ENCODE measurements at places on chromosomes 7 and 10.

GRCh38 chr7:85600395-85600794 lies 413.5 kb upstream of the SEMA3D start:
- no peak for DNase-seq

- DNase-seq = peak; percentile 49
These were observed at the start of gene VIM for GRCh38 chr10:17228091-17229015. TSS of gene VIM (plus strand) at chr10:17228241. CDS start at chr10:17229423, 1,182 bp downstream.

DNA sequence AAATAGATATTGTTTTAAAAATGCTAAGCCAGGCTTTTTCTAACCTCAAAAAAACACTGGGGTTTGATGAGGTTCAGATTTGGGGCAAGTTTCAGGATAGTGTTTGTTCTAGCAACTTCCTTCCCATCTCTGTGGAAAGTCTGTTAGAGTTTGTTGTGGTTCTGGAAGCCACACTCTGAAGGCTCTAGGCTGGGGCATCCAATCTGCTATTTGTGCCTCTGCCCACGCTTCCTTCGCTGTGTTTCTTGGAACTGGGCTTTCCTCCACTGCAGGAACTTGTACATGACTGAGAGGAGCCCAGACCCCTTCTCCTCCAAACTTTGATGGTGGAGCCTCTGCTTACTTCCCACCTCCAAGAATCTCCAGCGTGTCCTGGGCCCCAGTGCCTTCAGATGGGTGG lies 108.5 kb upstream of the SLC25A13 start:
- no peak for DNase-seq

DNA sequence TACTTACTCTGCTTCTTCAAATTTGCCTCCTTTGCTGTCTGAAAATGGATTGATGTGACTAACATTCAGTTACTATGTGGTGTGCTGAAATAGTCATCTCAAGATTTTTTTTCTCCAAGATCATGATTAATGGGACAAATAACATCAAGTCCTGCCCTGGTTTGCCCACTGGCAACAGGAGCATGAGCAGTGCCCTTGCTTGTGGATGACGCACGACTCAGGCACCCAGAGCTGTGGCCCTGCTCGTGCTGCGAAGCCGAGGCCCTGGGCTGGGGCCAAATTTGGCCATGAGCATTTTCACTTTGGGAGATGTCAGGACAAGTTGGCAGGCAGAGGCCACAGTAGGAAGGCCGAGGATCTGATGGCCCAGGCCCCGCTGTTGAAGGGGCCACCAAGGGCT lies 239.8 kb upstream of the IGFBP3 start:
- no peak for DNase-seq

- no peak for DNase-seq
These were observed 103.0 kb upstream of the KIF5B start for GRCh38 chr10:32159264-32159663.

DNA sequence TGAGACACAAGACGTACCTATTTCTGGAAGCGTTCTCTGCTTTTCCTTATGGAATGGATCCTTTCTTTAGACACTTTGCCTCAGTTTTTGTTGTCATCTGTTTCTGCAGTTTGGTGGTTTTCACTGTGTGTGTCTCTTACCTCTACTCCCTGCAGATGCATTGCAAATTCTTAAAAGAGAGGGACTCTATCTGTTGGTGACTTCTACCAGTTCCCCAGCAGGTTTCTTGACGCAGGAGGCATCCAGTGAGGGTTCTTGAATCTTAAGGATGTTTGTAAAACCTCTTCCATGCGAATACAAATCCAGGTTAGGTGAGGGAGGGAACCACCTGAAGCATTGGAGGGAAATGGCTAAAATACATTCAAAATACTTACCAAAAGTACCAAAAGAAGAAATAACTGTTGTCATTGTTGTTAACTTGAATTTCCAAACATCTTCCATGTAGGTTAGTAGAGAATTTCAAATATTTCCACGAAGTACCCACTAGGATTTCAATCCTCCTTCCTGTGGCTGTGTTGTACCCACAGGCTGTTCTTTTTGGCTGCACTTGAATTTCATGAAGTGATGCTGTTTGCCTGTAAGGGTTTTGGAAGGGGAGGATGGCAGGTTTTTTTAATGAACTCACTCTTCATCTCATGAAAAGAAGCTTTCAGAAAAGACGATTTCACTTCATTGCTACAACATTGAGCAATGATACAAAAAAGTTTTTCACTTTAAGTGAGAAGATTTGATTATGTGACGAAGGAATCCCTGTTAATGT lies 32.2 kb downstream of the PLXDC2 start:
- no peak for DNase-seq

DNA sequence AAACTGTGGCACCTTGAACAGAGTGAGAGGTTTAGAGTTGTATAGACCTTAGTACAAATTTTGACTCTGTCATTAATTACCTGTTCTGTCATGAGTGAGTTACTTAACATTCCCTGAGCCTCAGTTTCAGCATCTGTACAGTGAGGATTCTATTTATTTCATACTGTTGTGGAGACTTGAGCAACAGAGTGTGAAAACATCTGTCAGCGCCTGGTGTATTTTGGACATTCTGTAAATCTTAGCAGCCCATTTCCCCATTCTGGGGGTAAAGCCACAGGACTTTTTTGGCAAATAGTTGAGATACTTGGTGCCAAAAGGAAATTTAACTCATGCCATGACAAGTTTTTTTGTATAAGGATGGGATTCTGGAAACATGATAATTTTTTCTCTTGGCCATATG lies 94.8 kb downstream of the AUTS2 start:
- no peak for DNase-seq

DNA sequence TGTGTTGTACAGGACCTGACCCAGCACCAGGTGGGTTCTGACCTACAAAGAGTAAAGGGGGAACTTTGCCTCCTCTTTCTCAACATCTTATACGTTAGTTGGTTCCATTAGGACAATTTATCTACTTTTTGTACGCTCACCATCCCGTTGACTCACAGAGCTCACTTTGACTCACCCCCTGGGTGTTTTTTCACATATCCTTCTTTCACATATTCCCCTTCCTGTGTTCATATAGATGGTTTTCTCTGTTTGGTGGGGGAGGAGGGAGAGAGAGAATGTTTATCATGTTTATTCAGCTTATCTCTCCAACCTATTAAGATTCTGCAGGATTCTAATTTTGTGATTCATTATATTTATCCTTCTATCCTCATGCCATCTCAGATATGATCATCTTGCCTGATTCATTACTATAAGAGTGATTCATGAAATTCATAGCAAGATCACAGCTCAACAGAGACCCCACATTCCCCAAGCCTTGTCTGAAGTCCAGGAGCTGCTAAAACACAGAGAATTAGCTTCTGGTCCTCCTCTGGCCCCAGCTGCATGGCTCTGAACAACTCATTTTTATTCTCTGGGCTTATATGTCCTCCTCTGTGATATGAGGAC lies 37.2 kb downstream of the PRSS2 start:
- DNase-seq = no peak

- no peak for DNase-seq
These were observed 1.4 kb downstream of the ETV1 start for GRCh38 chr7:13988065-13988464.

- no peak for DNase-seq
These were observed 174.8 kb upstream of the KAT6B start for GRCh38 chr10:74651565-74651964.

DNA sequence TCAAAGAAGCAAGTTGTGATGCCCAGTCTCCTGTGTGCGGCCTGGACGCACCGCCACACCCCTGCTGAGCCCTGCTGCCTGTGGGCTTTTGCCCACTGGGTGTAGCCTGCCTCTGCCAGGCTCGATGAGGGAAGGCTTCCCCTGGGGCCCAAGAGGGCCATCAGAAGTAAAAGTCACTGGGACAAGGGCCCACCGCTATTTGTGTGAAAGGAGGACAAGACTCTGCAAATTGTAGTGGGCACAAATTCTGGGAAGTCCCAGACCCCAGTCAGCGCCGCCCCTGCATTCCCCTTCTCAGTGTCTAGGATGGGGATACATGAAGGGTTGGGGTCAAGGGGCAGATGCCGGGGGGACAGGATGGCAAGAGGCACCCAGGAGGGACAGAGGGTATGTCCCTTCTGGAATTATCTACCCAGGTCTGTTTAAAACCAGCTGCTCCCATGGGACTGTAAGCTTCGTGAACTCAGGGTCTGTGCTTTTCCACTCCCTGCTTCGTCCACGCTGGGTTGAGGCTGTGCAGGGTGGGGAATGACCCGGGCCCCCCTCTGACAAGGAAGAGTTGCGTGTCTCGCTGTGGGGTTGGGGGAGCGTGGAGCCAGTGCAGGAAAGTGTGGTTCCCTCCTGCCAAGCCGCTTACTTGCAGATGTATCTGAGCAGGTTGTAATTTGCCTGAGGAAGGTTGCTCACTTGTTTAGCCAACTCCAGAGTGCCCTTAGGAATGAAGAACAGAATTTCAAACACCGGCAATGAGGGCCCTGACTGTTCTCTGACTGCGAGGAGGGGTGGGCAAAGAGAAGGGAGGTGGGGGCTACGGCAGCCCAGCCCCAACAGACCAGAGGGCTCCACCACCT lies 147.2 kb downstream of the MAPK8 start:
- DNase-seq = no peak

DNA sequence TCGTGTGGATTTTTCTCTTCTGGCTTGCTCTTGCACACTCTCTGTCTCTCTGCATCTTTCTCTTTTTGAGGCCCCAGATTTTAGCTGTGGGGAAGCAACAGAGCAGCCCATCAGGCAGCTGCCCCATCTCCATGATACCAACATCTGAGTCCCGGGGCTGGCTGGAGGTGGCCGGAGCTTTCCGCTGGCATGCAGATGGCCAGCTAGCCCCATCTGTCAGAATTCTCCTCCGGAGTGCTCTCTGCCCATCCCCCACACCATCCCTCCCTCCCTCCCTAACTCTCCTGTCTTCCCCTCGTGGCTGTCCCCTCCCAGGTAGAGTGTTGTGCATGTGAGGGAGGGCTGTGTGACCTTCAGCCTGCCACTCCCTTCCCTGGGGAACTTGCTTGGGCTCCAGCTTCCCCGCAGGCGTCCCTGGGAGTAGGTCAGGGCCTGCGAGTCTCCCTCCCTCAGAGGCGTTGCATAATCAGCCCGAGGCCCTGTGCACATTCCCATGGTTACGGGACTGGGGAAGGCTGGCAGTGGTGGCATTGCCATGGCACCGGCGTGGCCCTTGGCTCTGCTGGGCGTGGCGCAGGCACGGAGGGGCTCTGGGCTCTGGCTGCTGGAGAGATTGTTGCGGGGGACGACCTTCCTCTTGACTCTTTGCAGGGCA lies 24.7 kb downstream of the GHRHR start:
- no peak for DNase-seq

GRCh38 chr10:12720217-12720981 lies 281.1 kb downstream of the CCDC3 start:
- DNase-seq = no peak

DNA sequence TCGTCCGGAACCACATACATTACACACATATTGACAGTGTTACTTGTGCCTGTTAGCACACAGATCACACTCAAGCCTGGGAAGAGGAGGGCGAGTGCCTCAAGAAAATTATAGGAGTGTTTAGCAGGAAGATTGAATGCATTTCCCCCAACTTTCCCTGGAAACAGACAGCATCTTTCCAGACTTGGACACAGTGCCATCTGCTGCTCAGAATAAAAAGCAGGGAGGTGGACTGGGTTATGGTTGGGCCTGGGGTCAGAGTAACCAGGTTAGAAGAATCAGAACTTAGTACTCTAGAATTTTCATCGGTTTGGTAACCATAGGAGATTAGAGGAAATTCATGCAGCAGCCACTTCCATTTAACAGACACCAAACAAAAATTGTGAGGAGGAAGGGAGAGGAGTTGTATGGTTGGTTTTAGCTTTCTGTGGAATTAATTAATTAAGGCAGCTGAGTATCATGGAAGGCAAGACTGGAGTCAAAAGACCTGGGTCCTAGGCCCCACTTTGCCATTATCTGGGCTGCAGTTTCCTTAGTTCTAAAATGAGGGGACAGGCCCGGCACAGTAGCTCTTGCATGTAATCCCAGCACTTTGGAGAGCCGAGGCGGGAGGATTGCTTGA lies 43.4 kb upstream of the OPTN start:
- peak; percentile 40 for DNase-seq

DNA sequence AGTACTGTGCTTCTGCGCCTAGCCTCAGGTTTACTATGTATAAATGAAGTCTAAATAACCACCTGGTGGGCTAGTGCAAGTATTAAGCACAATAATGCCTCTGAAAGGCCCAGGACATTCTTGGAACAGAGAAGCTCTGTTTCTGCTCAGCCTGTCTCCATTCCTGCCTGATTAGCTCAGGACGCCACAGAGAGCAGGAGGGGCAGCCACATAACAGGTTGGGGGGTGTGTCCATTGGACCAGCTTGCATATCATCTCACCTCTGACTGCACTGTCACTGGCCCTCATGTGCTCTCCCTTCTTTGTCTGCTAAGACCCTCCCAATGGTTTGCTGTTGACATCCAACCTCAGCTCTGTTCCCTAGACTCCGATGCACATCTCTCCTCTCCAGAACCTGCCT lies 52.8 kb upstream of the IKZF1 start:
- DNase-seq = no peak

- no peak for DNase-seq
These were observed 70.0 kb downstream of the DLG5 start for GRCh38 chr10:77856566-77856965.

DNA sequence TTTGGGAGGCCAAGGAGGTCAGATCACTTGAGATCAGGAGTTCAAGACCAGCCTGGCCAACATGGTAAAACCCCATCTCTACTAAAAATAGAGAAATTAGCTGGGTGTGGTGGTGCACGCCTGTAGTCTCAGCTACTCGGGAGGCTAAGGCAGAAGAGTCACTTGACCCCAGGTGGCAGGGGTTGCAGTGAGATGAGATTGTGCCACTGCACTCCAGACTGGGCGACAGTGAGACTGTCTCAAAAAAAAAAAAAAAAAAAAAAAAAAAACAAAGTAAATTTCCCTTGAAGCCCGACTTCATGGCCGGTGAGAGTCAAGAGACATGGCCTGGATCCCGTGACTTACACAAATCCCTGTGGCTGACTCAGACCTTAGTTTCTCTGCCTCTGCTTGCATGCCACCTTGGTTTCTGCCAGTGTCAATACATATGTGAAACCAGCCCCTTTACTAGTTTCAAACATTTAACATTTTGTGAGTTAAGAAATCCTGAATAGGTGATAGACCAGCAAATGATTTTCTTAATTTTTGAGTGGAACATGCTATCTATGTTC lies 62.8 kb downstream of the ZEB1 start:
- no peak for DNase-seq

DNA sequence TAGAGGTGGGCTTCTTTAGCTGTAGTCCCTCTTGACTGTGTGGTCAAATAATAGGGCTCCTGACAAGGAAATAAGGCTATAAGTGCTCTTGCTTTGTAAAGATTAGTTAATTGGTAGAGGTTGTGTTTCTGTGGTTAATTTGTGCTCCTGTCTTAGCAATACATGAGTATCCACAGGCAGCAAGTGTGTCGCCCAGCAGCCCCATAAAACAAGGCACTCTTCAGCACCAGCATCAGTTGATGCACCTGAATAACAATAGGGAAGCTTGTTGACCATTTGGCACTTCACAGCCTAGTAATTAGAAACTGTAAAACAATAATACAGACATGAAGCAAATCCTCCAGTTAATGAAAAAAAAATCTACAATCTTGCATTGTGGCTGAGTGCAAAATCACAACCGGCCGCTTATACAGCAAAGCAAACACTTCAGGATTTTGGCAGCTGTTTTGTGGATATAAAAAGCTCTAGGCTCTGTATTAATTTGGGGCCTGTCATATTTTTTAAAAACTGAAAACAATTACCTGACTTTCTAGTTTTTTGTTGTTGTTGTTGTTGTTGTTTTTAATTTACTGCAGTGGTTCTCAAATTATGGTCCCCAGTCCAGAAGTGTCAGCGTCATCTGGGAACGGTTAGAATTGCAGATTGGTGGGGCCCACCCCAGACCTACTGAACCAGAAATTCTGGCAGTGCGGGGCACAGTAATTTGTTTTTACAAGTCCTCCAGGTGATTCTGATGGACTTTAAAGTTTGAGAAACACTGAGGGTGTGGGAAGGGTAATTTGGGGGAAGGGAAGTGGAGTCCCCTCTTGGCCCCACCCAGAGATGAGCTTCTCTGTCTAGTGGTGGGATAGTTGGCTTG lies 56.8 kb downstream of the AUTS2 start:
- DNase-seq = no peak
